Ecto neural progenitor cell (in vitro differentiated cells): ENCODE measurements at places on chromosomes 1 and 21.

DNA sequence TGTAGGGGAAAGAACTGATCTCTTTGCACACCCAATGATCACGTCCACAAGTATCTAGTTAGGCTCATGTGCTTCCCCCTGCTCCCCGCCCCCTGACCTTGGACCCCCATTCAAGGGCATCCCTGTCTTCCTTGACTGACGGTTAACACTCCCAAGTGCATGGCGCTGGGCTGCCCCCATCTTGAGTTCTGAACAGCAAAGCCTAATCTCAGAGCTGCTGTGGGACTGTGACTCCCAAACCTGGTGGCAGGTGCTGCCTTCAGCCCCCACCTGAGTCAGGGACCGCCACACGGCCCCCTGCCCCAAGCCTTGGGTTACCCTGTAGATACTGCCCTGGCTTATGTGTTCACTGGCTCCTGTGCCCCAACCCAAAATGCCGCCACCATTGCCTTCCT is 925 bp downstream of the TNNI1 start:
- DNase-seq = no peak

DNA sequence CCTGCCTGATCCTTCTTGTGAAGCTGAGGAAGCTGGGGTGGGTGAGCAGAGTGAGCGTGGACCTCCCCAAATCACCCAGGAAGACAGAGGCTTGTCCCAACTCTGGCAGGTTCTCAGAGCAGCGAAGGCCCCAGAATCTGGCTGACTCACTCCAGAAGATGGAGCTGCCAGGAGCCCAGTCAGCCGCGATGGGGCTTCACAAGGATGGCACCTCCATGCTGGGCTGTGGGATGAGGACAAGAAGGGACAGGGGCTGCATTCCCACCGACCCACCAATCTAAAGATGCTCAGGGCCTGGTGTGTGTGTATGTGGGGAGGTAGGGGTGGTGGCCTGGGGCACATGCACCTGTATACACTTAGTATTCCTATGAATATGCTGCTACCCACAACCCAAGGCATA is 52.9 kb downstream of the ATP1A1 start:
- DNase-seq = no peak

- DNase-seq = no peak
Observed at GRCh38 chr1:39977202-39977601, 22.3 kb downstream of the MFSD2A start.

GRCh38 chr1:52597912-52598311 is 4.3 kb upstream of the GPX7 start:
- DNase-seq = no peak

DNA sequence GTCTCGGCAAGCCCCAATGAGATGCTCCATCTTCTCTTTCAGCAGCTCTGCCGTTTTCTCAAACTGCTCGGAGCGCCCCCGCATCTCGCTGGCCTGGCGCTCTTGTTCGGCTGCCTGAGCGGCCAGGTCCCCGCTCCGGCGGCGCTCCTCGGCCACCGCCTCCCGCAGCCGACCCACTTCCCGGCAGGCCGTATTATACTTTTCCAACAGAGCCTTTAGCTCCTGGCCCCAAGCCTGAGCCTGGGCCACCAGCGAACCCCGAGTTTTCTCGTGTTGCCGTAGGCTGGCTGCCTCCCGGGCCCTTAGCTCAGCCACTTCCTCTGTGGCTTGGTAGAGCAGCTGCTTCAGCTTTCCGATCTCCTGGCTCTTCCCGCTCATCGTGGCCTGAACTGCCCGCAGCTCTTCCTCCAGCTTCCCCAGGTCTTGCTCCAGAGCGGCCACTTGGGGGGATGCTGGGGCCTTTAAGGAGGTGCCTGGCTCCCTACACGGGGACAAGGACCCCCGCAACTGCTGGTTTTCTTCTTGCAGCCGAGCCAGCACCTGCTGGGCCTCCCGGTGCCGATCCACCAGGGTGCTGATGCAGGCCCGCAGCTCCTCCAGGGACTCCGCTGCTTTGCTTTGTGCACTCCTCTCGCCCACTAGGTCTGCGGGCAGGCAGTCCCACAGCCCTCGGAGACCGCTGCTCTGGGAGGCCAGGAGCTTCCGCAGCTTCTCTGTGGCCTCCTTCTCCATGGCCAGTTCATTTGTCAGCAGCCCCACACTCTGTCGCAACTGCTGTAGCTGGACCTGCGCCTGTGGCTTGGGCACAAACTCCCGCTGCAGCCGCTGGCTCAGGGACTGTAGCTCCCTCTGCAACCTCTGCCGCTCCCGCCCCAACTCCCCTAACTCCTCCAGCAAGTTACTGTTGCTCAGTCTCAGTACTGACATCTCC is 13.4 kb upstream of the PIAS3 start:
- peak; percentile 75 for DNase-seq

GRCh38 chr21:42465803-42466127 is 30.3 kb downstream of the RSPH1 start:
- DNase-seq = no peak

DNA sequence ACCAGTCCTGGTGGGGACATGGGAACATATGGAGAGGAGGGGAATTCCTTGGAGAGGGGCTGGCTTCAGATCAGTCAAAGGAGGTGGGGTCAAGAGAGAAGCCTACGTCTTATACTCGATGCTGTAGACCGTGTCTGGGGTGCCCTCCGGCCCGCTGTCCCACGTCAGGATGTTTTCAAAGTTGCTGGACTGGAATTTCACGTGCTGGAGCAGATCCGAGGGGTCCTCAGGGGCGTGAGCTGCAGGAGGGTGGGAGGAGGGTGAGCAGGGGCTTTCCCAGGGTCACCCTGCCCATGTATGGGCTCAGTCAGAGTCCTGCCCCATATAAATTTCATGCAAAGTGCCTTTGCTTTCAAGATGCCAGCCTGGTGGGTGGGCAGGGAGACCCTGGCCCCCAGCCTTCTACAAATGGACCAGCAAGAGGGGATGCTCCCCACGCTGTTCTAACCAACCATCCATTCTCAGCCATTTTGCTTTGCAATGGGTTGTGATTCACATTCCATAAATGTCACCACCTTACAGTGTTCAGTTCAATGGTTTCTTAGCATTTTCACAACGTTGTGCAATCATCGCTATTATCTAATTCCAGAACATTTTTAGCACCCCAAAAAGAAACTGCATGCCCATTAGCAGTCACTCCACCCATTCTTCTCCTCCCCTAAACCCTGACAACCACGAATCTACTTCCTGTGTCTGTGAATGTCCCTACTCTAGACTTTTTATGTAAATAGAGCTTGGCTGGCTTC is 4.3 kb downstream of the IL22RA1 start:
- DNase-seq = no peak

GRCh38 chr21:45948576-45949141 is 32.9 kb upstream of the COL6A1 start:
- DNase-seq = peak; percentile 40

- no peak for DNase-seq
Observed at GRCh38 chr1:187244623-187245022, 415.9 kb downstream of the PLA2G4A start.

- DNase-seq = no peak
Observed at GRCh38 chr1:170340308-170340707, 191.7 kb upstream of the GORAB start.

DNA sequence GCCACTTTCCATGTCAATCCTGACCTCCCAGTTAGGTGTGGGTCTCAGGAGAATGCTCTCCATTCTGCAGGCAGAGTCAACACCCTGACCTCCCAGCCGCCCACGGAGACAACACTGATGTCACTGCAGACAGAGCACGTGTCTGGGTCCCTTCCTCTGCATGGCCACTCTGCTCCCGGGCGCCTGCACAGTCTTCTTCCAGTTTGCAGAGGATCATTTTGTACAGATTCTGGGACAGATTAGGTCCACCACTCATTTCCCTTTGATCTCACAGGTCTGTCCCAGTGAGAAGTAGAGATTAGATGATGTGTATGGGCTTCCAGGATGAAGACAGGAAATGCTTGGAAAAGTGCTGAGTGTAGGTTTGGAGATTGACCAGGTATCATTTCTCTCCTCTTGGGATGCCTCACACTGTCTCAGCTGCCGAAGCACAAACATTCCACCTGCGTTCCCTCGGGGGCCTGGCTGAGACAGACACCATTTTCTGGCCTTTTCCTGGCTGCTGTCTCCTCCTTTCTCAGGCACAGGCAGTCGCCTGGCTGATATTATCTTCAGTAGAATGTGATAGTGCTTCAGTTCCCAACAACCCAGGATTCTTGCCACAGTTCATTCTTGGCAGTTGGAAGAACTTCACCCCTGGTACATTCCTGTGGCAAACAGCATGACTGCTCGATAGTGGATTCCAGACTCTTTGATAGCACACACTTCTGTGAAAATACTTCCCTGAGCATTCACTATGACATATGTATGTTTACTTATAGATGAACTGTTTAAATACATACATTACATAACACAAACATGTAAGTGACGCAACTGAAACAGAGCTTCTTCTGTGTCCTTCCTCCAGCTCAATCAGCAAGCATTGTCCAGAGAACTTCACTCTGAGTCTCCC is 7.9 kb downstream of the MYBPHL start:
- no peak for DNase-seq

GRCh38 chr1:229295745-229296144 is 24.8 kb downstream of the RAB4A start:
- DNase-seq = no peak

- DNase-seq = peak; percentile 83
Observed at GRCh38 chr1:158087320-158087927, 93.3 kb upstream of the CD1D start.

- no peak for DNase-seq
Observed at GRCh38 chr21:21712748-21713520, 714.7 kb downstream of the NCAM2 start.
